Tongue (tissue), 3 donors: ENCODE measurements at places on chromosomes 13 and 19. TPM values are rescaled to one million over a fixed set of nuclear protein-coding genes. Genes with fewer than 3 reads are reported as not detected.

ZNF561 gene
- 49.1 TPM for total RNA-seq

YJEFN3 gene
- total RNA-seq = 0.62 TPM

EXOC3L2 gene
- total RNA-seq = 4.0 TPM

EHD2 gene
- total RNA-seq = 79.6 TPM

ZNF816 gene
- total RNA-seq = 11.7 TPM

NCCRP1 gene
- total RNA-seq = 4.5 TPM

GRIN3B gene
- total RNA-seq = not detected

ZNF700 gene
- total RNA-seq = 14.2 TPM

SCN1B gene
- 12.9 TPM for total RNA-seq

SIGLEC8 gene
- not detected for total RNA-seq

SYT3 gene
- 0.10 TPM for total RNA-seq

KLF1 gene
- total RNA-seq = 1.6 TPM

KLK3 gene
- not detected for total RNA-seq

CYP4F2 gene
- not detected for total RNA-seq

SRRM5 gene
- total RNA-seq = not detected

PEAK3 gene
- not detected for total RNA-seq

CLEC17A gene
- 1.0 TPM for total RNA-seq

VMAC gene
- total RNA-seq = 5.1 TPM

ADGRE3 gene
- total RNA-seq = not detected

FXYD7 gene
- not detected for total RNA-seq

ZNF99 gene
- 0.51 TPM for total RNA-seq

ZNF808 gene
- total RNA-seq = 48.0 TPM

SLITRK5 gene
- total RNA-seq = 7.3 TPM

SIN3B gene
- 39.0 TPM for total RNA-seq

ZNF431 gene
- 19.4 TPM for total RNA-seq

MEIOSIN gene
- not detected for total RNA-seq

TM9SF2 gene
- 132 TPM for total RNA-seq
